ENCODE measurements at places on chromosomes 4 and X.

DNA sequence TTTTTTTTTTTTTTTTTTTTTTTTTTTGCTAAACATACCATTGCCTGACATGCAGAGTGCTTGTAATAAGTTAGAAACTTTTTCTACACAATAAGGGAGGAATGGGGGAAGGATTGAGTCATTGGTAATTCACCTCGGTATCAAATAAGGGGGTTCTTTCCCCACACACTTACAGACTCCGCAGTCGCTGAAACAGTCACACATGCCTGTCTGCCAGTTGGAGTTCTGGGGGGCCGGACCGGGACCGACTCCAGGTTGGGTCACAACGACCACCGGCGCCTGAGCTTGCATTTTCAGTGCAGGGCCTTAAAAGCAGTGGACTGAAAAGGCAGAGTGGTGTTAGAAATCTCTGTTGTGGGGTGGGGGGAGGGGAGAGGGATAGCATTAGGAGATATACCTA, 6.9 kb downstream of the PLAC8 start:
- DNase-seq = no peak

- no peak for DNase-seq
Measured at GRCh38 chr4:61068745-61069144, 131.4 kb upstream of the ADGRL3 start.

DNA sequence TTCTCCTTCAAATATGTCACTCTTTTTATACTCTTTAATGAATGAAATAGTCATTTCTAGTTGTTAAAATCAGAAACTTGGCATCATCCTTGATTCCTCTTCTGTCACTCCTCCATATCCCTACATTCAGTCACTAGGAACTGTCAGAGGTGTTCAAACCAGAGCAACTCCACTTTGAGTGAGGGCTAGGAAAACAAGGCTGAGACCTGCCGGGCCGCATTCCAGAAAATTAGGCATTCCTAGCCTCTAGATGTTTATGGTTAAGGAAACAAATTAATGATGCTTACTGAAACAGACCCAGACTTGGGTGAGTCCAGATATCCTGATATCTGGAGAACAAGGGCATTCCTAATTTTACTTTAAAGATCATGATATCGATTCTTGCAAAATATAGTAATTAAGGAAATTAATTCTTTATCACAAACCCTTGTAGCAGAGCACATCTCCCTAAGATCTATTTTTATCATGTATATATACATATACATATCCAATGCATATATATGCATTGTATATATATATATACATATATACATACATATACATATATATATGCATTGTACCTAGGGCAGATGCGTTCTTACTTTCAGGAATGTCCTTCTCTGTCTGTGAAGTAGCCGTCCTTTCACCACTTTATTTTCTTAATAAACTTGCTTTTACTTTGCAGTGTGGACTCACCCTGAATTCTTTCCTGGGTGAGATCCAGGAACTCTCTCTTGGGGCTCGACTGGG, 98.4 kb upstream of the GC start:
- DNase-seq = no peak

DNA sequence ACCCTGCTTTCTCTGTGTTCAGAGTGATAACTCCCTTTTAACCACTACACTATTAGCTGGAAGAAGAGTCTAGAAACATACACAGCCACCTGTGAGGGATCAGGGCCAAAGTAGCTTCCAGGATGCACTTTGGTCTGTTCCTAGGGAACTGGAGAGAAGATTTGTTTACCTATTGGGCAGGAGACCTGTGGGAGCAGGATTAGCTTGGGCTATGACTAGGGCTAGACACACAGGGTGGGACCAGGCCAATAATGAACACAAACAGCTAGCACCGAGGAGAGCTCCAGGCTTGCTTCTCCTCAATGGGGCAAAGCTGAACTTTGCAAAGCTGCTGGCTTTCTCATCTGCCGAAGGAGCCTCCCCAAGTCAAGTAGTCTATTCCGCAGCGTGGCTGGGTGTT, 24.4 kb upstream of the MAP7D3 start:
- no peak for DNase-seq

DNA sequence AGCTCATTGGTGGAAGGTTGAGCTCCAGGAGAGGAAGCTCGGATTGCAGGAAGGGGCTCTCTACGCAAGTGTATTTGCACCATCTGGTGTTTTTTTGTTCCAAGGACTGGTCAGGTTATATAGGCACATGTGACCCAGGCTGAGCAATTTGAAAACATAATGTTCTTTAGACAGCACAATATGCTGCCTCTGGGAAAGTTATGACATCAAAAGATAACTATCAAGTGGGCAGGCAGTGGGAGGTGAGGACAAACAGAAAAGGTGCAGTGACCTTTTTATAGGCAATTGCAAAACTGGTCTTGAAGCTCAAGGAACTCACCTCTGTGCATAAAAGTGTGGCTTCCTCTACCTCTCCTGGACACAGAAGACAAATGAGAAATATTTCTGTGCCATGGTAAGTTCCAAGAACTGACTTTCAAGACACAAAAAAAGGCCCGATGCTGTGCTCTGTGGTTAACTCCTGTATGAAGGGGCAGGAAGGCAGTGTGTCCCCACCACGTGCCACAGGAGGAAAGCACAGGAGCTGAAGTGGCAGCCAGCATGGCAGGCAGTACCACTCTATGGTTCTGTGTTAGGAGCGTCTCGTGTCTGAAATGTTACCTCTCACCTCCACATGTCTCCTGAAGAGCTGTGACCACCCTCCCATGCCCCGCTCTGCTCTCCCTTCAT, 128.6 kb downstream of the SHROOM3 start:
- DNase-seq = no peak
